ENCODE measurements at places on chromosomes 16 and 17.

GRCh38 chr17:37133136-37133535 is 184.4 kb downstream of the AATF start:
- DNase-seq = no peak

- peak; percentile 34 for DNase-seq
Measured at GRCh38 chr17:16215002-16215272, 397 bp downstream of the NCOR1 start.

- no peak for DNase-seq
Measured at GRCh38 chr17:4272213-4272971, 8.6 kb upstream of the ANKFY1 start.

DNA sequence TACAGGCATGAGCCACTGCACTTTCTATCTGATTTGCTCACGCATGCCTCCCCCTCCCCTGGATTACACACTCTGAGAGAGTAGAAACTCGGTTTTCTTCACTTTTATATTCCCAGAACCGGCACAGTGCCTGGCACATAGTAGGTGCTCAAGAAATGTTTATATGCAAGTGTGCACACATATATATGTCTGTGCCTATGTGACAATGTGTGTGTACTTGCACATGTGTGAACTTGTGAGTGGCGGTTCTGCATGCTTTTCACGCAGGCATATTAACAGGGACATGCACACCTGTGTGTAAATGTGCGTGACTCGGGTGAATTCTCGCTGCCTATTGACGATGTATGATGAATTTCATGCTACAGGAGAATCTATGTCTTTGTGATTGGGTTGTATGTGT is 22.1 kb upstream of the IL21R start:
- no peak for DNase-seq

DNA sequence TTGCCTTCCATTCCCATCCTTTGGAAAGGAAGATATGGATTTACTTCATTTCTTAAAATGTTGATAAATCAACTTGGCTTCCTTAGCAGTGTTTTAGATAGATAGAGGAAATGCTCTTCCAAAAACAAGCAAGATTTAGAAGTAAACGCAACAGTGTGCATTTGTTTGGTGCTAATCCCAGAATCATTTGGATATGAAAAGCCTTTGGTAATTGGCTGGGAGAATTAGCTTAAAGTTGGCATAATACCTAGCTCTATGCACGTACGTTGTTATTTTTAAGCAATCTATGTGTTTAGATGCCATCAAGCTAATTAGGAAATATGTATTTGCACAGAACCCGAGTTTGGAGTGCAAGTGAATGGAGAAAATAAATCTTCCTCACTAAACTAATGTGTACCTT is 415.3 kb downstream of the GRIN2A start:
- DNase-seq = no peak

DNA sequence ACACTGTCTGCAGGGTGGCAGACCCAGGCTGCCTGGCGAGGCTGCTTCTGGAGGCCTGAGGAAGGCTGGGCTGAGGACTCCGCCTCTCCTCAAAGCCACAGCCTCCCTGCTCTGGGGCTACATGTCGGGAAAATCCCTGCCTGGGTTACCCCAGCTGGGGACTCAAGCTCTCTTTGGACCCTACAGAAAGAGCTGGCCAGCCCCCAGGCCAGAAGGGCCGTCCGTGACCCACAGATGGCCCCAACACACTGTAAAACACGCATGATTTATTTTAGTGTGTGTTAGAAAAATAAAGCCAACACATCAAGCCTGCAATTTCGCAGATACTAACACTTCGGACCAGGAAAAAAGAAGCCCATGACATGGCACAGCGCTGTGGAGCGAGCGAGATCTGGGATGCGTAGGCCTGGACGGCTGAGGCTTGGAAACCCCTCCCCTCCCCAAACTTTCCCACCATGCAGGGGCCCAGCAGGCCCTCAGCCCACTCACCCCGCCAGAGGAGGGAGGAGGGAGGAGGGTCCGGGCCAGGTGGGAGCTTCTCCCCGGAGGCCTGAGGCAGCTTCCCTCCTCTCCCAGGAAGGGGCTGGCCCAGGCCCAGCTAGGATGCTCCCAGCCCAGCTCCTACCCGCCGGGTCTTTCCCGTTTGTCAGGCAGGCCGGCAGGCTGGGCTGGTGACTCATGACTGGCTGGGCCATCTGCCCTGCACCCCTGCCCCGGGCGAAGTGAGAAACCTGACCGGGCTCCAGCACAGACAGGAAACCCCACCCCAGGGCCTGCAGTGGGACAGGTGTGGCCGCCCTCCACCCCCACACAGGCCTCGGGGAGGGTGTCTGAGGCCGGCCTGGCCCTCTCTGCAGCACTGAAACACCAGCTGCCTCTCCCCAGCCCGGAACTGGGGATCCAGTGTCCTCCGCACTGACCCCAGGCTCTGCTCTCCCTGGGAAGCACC is 34.1 kb upstream of the SLC38A10 start:
- peak; percentile 85 for DNase-seq

DNA sequence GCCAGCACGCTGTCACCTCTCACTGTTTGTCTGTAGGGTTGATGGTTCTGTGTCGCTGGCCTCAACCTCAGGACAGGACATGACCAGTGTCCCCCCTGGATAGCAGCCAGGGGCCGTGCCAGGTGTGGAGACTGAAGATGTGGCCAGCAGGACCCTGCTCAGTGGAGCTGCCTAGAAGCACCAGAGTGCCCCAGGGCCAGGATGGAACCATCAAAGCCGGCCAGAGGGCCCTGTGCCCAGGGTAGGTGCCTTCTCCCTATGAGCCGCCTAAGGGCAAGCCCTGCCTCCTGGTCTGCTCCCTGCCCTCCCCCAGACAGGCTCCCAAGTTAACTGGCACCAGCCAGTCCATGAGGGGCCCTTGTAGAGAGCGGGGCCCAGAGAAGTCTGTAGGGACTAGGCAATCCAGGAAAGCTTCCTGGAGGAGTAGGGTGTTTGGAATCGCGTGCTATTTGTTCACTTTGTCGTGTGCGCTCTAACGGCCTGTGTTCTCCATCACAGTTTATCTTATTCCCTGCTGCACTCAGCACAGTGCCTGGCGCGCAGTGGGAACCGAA is 546 bp upstream of the NDUFB10 start:
- no peak for DNase-seq

DNA sequence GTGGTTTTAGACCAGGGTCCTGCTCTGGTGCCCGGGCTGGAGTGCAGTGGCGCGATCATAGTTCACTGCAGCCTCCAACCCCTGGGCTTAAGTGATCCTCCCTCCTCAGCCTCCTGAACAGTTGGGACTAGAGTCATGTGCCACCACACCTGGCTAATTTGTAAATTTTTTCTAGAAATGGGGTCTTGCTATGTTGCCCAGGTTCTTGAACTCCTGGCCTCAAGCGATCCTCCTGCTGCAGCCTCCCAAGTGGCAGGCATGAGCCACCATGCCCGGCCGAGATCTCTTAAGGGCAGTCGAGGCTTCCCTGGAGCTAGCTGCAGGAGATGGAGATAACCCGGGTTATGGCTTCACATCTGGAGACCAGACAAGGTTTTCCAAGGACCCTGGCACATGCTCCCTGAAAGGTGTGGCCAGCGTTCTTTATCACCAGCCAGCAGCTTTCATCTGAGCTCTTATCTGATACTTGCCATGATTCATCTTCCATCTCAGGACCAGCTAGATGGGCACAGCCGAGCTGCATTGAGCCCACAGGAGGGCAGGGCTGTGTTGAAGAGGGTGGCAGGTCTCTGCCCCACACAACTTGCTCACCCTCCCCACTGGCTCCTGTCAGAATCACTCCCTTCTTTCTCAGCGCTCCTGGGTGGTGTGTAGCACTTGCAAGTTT is 28.6 kb downstream of the SCNN1B start:
- DNase-seq = no peak

DNA sequence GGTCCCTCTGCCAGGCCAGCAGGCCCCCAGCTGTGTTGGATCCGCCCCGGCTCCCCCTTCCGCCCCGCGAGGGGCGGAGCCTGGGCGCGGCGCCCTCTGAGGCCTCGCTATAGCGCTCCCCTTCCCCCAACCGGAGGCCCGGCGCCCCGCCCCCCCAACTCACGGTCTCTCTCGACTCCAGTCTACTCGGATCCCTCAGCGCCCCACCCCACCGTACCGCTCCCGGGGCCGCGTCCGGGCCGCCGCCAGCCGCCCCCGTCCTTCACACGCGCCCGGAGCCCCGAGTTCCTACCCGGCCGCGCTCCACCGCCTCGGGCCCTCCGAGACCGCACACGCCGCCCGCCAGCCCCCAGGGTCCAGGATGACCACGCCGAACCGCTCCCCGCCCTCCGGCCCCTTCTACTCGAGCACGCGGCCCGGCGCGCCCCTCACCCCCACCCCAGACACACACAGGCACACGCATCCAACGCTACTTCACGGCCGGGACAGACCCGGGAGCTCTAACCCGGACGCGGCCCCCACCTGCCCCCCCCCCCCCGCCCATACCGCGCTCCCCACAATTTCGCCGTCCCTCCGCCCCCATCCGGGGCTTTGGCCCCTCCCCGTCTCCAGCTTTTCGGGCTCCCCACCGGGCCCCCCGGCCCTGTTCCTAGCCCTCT is 1.4 kb downstream of the PHF23 start:
- peak; percentile 71 for DNase-seq

GRCh38 chr16:68331879-68332410 is 21.1 kb downstream of the PRMT7 start:
- peak; percentile 24 for DNase-seq

DNA sequence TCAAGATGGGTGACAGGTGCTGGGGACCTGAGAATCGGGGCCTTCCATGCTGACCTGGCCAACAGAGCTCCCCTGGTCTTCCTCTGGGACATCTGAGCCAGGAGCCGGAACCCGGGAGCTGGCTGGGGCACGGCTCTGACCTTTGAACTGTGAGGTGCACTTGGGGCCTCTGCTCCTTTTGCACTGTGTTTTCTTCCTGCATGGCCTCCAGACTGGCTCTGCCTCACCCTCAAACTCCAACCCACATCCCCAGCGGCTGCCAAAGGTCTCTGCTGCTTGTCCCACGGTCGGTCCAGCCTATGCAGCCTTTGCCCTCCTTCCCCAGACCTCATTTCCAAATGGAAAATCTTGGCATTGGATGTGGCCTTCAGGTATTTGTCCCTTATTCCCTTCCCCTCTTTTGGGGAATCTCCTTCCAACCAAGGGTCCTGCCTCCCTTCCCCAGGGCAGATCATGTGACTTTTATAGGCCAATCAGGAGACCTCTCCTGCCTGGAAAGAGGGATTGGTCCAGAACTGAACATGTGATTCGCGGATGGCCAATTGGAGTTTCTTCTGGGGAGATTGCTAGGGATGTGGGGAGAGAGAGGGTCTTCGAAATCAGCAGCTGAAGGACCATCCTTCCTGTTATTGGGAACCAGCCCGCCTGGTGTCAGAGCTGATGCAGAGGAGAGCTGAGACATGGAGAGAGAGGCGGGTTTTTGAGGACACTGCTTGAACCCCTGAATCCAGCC is 117.9 kb downstream of the CYLD start:
- DNase-seq = no peak

DNA sequence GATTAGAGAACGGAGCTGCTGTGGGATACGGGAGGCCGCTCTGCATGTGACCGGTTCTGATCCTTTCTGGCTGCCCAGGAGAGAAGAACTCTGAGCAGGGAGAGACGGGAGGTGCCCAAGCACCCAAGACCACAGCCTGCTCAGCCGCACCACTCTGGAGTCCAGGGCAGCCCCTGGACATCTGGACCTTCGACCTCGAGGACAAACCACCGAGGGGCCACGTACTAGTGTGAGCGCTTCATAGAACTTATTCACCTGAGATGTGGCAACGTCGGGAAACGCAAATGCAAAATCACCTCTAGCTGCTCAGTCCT is 5.9 kb downstream of the RNF166 start:
- no peak for DNase-seq

DNA sequence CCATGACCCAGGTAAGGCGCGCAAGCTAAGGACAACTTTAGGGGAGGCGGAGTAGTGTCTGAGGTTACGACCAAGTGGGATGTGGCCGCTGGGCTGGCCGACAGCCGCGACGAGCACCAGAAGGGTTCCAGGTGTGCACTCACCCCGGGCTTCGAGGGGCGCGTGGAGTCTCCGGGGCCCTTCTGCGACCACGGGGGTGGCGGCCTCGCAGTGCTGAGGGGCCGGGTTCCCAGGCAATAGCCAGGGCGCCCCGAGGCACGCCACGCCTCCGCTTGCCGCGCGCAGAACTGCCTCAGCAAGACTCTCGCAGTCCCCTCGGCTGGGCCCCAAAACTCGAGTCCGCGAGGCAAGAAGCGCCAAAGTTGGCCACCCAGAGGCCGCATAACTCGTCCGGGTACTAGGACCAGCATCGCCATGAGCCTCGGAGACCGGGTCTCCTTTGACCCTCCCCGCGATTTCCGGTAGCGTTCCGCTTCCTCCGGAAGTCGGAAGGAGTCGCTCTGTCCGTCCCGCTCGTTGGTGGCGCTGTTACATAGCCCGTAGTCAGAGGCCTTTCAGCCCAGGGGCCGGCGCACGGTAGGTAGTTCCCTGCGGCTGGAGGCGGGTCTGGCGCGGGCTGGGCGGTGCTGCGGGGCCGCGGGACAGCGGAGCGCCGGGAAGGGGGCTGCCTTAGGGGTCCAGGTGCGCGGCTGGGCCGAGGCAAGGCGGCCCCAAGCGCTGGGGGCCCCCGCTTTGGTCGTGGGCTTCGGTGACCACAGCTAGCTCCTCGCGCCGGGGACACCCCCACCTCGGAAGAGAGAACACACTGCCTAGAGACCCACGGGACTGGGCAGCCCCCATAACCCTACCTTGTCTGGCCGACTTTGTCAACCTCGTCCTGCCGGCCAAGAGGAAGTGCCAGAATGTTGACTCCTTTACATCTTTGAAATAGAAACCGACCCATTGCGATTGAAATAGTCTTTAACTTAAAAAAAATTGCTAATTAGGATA is at the start of the genes ADPRM and SCO1:
Gene ADPRM, plus strand, starts transcription at position 503 of the 990 bp plus-strand sequence. CDS start 7,333 bp downstream, outside the sequence.
Gene SCO1, minus strand, starts transcription at position 442 of the 990 bp plus-strand sequence. Its CDS starts 26 bp downstream, at position 416.
- peak; percentile 94 for DNase-seq

- DNase-seq = no peak
Measured at GRCh38 chr17:44247876-44248736, 19.8 kb downstream of the SLC4A1 start.

DNA sequence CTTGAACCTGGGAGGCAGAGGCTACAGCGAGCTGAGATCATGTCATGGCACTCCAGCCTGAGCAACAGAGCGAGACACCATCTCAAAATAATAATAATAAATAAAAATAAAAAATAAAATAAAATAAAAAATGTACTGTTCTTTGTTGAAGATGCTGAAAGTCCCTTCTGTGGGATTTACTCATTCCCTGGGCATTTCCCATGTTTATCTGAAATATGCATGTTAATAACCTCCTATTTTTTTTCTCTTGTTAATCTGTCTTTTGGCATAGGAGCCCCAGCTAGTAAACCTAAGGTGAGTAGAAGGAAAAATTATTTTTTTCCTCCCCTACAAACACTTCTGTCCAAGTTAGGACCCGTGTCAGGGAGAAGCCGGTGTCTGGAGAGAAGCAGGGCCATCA is 34.4 kb downstream of the TMEM92 start:
- DNase-seq = peak; percentile 56

DNA sequence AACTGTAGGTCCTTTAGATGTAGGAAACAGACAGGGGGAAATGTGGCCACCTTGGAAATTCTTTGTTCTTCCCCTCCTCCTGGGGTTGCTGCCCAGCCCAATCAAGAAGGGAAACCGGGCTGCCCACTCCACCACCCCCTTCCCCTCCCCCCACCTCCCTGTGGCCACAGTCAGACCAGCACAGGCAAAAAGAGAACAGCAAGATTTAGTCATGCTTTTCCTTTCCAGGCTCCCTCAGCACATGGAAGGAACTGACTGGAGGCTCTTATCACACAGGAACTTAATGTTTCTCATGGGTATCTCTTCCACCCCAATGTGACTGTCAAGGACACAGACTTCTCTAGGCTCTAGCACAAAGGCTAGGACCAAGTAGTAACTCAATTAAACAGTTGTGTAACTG is 3.0 kb upstream of the CCL1 start:
- no peak for DNase-seq

- peak; percentile 73 for DNase-seq
Measured at GRCh38 chr17:61833536-61834193, 29.7 kb downstream of the BRIP1 start.

All from cardiac fibroblast (primary cell).